Adipocyte (in vitro differentiated cells): ENCODE measurements at places on chromosomes 12 and 14.

GRCh38 chr12:12327802-12328201, 22.2 kb downstream of the MANSC1 start:
- DNase-seq: peak; percentile 92

GRCh38 chr14:89625244-89625713, 208.2 kb upstream of the FOXN3 start:
- no peak for DNase-seq

DNA sequence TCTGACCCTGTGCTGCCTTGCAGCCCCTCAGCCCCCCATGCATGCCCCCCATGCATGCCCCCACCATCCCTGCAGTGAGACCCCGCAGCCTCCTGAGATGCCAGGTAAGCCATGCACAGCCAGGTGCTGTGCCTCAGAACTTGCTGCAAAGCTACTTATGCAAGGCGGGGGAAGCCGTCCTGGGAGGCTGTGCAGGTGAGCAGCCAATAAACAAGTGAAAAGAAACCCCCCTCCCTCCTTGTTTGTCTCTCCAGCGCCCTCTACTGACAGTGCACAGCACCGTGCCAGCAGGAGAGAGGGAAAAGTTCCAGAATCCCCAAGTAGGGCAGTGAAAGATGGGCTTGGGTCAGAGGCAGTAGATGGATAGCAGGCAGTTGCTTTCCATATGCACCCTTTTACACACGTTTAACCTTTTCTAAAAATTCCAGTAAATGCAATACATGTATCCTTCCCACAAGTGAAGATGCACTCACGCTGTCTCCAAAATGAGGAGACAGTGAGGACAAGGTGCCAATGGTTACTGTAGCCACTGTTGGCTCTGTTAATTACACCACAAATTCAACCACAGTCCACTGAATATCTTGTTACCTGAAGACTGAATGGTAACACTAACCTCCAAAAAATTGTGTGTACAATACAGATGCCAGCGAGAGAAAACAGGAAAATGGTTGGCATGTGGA, 18.0 kb downstream of the TNFAIP2 start:
- DNase-seq: no peak

GRCh38 chr12:71159264-71159663, 1.5 kb upstream of the TSPAN8 start:
- no peak for DNase-seq

DNA sequence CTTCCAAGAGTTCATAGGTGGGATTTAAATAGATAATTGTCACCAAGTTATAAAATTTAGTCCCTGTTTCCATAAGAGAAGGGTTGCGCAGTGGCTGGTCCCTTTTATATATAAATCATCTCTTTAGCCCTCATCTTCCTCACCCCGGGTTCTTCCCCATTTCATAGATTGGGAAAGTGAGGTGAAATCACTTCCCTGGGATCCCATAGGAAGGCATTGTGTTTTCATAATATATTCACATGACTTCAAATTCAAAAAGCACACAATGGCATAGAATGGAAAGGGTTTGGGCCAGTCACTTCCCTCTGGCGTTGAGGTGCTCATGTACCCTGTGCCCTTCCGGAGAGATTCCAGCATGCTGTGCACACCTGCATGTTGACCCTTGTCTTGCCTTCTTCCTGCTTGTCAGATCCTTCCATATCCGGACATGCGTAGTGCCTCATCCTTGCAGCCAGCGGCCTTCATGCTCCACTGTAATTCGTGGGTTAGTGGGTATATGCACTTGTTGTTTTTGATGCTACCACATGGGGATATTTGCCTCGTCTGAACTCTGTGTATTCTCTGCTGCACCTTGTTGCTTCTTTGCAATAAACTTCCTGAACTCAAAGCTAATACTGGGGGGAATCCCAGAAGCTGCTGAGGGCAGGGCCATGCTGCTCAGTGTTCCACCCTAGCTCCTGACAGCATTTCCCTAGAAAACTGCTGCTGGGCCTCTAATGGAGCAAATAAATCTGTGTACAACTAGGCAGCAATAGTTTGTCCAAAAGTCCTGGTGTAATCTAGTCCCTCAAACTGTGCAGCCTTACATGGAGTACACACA, 59.6 kb downstream of the ANAPC7 start:
- DNase-seq: no peak

- DNase-seq: no peak
These were observed 113.1 kb upstream of the MYL2 start for GRCh38 chr12:111033281-111034082.

DNA sequence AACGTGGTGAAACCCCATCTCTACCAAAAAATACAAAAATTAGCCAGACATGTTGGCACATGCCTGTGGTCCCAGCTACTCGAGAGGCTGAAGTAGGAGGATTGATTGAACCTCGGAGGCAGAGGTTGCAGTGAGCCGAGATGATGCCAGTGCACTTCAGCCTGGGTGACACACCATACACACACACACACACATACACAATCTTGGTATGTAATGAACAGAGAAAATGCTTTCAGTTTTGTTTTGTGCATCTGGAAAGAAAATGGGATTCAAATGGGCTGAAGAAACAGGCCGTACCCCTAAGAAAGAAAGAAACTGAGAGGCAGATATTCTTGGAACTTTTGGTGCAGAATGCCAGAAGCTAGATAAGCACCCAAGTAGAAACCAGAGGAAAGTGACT, 107.2 kb downstream of the PDE3A start:
- DNase-seq: peak; percentile 29

GRCh38 chr12:121209624-121210572, at the start of gene P2RX4:
Gene P2RX4, plus strand, starts transcription at chr12:121210129. Its CDS starts 36 bp downstream, at chr12:121210165.
- peak; percentile 84 for DNase-seq
